ENCODE measurements at places on chromosomes 5 and 9.

GRCh38 chr5:169831331-169831730 lies 149.0 kb downstream of the INSYN2B start:
- DNase-seq, result no peak

DNA sequence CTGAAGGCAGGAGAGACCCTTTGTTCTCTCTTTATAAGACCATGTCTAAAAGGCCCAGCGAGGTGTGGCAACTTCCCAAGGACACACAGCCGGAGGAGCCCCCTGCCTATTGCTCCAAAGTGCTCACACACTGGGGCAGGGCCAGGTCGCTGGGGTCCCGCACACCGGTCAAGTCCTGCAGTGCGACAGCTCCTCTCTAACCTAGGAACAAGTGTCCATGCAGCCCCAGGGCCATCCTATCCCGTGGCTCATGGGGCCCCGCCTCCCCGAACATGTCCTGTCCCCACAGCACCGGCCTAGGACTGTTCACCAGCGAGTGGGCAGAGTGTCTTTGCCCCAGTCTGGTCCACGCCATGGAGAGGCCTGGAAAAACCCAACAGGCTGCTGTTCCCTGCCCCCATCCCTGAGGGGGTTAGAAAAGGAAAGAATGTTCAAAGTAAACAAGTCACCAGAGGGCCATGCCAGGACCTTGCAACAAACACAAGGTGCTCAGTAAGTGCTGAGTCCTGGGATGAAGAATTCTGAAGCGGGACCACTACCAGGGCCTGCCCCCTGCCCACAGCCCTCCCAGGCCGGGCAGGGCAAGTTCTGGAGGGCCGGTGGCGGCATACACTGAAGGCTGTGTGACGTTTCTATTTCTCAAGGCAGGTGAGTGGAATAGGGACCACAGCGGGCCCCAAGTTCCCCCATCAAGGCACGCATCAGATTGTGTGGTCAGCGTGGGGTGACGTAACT lies 938 bp downstream of the NINJ1 start:
- peak; percentile 41 for DNase-seq

DNA sequence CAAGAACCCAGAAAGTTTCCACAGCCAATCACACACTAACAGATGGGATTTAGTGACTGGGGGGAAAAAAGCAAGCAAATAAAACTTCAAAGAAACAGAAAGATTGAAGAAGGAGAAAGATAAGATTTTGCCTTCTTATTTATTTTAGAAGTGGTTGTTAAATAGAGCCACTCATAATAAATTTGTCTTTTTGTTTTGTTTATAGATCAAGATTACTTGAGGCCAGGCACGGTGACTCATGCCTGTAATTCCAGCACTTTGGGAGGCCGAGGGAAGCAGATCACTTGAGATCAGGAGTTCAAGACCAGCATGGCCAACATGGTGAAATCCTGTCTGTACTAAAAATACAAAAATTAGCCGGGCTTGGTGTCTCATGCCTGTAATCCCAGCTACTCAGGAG lies 94.9 kb upstream of the RANBP3L start:
- no peak for DNase-seq

GRCh38 chr5:6134281-6134680 lies 244.1 kb downstream of the MED10 start:
- no peak for DNase-seq

- no peak for DNase-seq
Observed at GRCh38 chr5:169281625-169282024, 19.3 kb downstream of the SLIT3 start.

- no peak for DNase-seq
Observed at GRCh38 chr5:125746917-125747316, 676.3 kb upstream of the GRAMD2B start.

DNA sequence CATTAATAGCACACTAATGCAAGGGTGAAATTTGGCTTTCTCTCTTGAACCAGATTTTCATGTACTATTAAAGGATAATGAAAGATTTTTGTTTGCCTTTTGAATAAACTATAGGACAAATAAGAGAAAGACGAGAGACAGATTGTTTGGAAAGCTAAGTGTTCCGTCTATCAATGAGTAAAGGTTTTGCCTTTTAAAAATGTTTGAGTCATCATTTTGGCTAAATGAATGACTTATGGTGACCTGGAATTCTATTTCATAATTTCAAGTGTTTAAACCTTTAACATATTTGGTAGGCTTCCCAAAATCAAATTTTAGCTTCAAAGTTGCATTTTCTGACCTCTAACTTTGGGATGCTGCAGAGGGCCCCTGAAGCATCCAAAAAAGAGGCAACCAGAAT lies 145.2 kb downstream of the SLC25A46 start:
- no peak for DNase-seq

DNA sequence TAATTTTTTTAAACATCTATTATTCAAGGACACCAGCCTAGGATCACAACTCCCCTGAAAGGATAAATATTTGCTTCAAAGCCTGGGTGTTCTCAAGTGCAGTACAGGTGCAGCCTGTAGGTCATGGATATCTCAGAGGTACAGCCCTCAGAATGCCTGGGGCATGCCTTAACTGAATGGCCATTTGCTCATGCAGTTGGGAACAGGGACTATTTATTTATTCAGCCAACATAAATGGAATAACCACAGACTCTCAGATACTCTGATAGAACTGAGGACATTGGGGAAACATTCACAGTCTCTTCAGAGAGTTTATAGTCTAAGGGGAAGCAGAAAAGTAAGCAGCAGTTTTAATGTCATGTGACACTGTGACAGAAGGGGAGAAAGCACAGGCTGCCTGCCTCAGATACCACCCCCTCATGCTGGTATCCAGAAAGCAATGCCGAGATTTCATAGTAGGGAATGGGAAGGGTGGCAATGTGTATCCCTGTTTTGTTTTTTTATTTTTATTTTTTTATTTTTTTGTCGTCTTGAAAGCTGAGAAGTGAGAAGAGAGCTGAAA lies 112.6 kb downstream of the MACIR start:
- DNase-seq, result no peak

- DNase-seq, result no peak
Observed at GRCh38 chr5:162037431-162037830, 30.1 kb upstream of the GABRG2 start.

DNA sequence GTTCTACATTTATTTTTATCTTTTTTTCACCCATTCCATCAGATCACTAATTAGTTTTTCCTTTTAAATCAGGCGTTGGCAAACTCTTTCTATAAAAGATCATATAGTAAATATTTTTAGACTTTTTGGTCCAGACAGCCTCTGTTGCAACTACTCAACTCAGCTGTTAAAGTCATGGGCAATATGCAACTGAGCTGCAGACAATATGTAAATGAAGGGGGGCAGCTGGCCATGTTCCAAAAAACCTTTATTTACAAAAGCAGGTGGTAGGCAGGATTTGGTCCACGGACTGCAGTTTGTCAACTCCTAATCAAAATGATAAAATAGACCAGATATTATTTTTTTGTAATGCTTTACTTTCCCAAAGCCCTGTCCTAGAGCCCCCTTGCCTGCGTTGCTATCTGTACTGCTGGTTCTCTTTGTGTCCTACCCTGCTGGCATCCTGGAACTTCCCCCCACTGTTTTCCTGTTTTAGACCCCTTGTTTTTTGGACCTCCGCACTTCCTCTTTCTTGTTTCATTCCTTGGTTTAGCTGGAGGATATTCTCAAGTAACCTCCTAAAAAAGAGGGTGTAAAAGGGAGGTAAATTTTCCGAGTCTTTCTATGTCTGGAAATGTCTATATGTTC lies 24.7 kb upstream of the TNFSF8 start:
- no peak for DNase-seq

DNA sequence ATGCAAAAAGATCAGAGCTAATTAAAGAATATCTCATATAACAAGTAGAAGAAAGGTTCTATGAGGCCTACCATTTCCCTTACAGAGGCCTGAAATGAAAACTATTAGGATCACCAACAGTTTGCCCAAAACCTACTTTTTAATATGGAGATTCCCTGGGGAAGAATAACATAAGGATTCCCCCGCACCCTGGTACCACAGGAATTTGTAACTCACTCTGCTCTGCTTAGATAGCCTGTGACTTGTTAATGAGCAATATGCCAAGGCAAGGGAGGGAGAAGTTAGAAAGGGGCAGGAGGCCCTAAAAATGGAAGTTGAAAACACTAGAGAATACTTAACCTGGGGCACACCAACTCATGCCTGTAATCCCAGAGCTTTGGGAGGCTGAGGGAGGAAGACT lies 107.0 kb downstream of the CDH6 start:
- no peak for DNase-seq

DNA sequence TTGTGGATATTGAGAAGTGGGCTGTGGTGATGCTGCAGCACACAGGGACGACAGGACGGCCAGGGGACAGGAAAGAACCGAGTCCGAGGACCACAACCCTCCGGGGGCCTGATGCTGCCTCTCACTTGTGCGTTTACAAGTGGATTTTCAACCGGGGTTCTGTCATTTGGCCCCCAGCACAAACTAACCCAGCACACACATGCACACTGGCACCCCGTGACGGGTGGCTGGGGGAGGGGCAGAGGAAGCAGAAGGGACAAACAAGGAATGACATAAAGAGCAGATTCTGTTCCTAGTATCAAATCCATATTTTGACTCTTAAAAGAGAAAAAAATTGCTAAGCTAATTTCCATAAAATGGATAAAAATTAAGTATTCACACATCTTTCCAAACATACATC lies 18.3 kb upstream of the ZFYVE16 start:
- DNase-seq, result no peak

DNA sequence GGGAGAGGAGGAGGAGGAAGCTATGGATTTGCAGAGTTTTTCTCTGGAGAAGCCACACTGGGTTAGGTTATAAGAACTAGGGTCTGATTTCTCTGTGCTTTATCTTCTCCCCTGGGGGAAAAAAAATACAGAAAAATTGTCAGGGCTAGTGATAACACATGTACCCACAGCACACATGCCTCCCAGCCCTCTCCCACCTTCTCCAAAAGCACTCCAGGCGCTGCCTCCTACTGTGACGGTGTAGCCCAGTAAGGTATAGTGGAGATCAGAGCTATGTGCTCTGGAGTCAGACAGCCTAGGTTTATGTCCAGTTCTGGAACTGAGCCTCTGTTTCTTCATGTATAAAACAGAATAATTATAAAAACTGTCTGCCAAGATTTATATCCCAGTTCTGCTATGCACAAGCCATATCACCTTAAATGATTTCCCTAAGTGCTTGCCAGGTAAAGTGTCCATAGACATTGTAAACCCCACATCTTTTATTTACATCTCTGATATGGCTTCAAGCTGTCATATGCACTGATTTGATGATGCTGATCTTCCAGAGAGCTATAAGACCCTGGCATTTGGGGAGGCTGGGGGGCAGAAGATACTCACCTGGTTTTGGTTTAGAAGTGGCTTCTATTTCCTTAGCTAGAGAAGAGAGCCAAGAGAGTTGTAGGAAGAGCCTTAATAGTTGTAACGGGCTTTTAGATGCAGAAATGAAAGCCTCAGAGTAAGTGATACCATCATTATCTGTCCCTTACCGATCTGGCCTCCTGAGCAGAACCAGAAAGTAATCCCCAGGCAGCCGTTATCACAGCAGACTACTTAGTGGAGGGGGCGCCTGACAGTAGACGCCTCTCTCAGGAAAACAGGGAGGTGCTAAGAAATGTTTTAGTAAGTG lies 7.6 kb downstream of the SLC1A3 start:
- no peak for DNase-seq

DNA sequence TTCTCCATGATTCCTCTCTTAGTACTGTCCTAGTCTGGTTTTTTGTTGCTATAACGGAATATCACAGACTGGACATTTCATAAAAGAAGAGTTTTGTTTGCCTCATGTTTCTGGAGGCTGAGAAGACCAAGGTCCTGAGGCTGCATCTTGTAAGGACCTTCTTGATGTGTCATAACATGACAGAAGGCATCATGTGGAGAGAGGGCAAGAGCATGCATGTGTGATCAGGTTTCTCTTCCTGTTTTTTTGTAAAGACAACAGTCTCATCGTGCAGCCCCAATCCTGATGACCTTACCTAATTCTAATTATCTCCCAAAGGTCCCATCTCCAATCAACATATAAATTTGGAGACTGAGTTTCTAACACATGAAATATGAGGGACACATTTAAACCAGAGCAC lies 108.4 kb downstream of the MSX2 start:
- DNase-seq, result no peak

DNA sequence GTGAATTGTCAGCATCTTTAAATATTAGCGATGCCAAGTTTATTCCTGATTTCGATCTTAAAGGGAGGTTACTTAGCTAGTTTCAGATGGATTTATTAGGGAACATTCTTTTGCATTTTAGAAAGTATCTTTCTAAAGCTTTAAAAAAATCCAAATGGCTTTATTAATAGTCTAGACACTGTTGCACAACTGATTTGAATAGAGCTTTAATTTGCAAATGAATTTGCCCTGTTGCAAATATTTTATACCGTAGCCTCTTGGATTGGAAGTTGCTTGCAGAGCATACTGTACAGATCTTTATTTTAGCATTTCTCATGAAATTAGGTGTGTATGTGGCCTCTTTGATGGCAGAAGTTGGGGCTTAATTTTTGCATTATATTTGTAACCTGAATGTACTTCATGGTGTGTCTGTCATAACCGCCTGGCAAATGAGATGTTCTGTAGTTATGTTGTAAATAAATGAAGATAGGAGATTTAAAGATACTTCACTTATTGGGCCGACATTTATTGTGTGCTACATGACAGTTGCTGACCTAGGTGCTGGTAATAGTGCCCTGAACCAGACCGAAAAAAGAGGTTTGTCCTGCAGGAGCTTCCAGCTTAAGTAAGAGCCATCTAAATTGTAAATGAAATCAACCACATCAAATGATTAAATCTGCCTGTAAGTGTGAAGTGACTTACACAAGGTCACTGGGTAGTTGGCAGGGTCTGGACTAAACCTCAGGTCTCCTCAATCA lies 1.8 kb downstream of the TCERG1 start:
- DNase-seq, result no peak

GRCh38 chr5:20033881-20034280 lies 45.9 kb upstream of the CDH18 start:
- DNase-seq, result no peak

GRCh38 chr5:102794677-102795331 lies 39.7 kb downstream of the PAM start:
- DNase-seq, result no peak

DNA sequence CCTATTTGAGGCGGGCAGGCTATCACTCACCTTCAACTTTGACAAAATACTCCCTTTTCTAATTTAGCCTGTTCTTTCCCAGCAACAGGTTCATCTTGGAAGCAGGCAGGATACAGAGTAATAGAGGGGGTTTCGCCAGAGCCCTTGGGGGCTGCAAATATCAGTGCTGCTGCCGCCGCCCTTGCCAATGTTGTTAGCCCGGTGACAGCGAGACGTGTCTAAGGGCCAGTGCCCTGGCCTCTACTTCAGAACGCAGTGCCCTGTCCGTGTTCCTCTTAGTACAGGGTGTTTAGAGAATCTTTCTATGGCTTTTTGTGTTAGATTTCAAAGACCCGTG lies 703 bp downstream of the FAM120AOS start:
- no peak for DNase-seq

- no peak for DNase-seq
Observed at GRCh38 chr9:136258786-136259516, 13.3 kb upstream of the QSOX2 start.
